NCI-H1105 (cell line): ENCODE measurements at places on chromosomes 7 and 10.
A peak's percentile ranks its signal among the peaks of the same experiment; 100 is the strongest.

DNA sequence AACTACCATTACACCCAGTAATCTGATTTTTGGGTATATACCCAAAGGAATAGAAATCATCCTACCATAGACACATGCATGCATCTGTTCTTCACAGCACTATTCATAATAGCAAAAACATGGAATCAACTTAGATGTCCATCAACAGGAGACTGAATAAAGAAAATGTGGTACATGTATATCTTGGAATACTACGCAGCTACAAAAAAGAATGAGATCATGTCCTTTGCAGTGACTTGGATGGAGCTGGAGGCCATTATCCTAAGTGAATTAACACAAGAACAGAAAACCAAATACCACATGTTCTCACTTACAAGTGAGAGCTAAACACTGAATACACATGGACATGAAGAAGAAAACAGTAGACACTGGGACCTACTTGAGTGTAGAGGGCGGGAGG is 254.9 kb downstream of the CACNA2D1 start:
- DNase-seq: no peak

DNA sequence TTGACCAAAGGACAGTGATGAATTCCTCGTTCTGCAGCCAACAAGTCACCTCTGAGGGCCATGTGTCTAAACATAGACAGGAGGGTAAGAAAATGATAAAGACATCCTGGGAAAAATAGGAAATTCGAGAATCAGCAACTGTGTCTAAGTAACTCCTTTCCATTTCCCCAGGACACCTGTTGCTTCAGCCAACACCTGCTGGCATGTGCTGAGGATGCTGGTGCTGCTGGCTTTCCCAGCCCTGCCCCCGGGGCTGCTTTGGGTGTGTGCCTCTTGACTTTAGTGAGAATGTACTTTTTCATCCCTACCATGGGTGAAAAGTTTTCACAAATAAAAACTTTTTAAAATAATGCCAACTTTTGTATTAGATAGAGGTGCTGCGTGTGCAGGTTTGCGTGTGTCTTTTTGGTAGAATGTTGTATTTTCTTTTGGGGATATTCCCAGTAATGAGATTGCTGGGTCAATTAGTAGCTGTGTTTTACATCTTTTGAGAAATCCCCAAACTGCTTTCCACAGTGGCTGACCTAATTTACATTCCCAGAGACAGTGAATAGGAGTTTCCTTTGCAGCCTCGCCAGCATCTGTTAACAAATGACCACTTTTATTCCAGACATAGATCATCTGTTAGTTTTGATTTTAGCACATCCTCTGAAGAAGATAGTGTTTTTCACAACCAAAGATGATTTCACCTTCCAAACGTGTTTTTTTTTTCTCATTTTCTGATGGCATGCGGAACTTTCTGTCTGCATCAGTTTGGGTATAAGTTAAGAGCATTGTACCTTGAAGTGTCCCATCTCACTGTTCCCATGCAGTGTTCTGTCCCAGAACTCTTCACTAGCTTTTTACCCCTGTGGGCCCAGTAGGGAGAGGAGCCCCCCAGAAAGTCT is 104.2 kb upstream of the ACBD5 start:
- DNase-seq: no peak

GRCh38 chr10:14408139-14408538 is 77.4 kb upstream of the FRMD4A start:
- DNase-seq: no peak

- DNase-seq: no peak
These were observed 117.2 kb upstream of the KLF6 start for GRCh38 chr10:3902054-3902808.

DNA sequence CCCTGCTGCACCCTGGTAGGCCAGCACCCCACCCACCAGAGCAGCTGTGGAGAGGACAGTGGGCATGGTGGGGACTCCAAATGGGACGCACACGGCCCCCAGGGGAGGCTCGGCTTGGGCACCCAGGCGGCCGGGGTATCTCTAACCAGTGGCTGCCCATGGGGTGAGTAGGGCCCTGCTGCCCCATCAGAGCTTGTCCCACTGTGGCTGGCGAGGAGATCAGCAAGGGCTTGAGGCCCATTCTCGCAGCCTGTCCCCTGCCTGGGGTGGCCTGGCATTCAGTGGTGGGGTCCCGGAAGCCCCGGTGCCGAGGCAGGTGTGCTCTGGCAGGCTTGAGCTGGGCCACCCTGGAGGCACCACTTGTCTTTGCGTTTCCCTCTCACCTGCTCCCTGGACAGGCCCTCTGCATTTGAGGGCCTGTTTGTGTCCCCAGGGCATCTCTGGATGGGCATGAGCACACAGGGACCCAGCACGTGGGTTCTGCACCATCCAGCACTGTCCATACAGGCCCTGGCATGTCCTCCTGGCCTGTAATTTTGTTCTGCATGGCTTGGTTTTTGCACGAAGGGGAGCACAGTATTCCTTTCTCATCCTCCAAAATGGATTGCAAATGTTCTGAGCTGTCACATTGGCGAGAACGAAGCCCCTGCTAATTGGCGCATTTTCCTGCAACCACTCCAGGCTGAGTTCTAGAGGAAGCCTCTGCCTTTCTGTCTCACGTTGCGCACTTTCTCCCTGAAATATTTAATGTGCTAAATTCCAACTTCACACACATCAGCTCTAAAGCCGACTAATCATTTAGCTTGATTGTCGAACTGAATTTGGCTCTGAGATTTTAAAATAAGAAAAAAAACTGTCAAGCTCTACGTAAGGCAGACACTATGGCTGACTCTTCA is 27.2 kb downstream of the PWWP2B start:
- peak; percentile 15 for DNase-seq

DNA sequence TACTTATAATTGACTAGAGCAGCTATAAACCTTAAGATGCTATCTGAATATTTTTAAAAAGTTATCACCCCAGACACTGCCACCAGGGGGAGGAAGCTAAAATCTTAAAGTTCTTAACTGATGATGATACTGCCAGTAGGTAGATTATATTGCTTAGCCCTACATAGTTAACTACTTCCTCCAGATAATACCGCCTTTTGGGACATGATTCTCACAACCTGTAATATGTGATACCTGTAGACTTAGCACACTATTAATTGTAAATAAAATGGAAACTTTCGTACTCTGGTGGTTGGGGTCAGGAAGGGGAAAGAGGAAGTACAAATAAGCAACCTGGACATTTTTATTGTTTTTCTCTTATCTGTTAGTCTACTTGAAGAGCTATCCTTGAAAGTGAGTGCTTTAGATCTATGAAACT is 268.9 kb downstream of the ADK start:
- no peak for DNase-seq

- no peak for DNase-seq
These were observed 13.2 kb upstream of the IFRD1 start for GRCh38 chr7:112437072-112437471.

DNA sequence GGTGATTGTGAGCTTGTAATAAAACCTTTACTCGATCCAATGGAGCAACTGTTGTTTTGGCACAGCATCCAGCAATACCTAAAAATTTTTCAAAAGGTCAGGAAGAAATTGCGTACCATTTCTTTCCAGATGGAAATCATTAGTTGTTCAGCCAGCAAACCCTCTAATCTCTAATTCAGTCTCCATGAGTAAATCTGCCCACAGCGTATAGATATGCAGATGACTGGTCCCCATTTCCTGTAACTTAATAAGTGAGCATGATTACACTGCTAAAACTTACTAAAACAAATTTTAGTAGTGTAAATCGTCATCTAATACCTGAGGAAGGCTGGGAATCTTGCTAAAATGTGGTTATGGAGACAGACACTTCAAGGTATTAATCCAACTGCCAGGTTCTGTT is 10.6 kb downstream of the SLC25A16 start:
- DNase-seq: no peak

- DNase-seq: no peak
These were observed 110.5 kb downstream of the DYNC2I1 start for GRCh38 chr7:158966780-158967390.

DNA sequence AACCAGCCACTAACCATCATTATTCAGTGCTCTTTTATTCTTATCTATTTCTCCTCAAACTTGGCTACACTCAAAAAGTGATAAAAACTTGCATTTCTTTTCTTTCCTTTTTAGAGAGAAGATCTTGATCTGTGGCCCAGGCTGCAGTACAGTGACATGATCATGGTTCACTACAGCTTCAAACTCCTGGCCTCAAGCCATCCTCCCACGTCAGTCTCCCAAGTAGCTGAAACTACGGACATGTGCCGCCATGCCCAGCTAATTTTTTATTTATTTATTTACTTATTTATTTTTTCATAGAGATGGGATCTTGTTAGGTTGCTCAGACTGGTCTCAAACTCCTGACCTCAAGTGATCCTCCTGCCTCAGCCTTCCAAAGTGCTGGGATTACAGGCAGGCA is 24.6 kb upstream of the TMEM248 start:
- DNase-seq: no peak

- peak; percentile 74 for DNase-seq
These were observed at the start of the genes GLUD1 and SHLD2 for GRCh38 chr10:87094373-87095235. GLUD1 (minus strand) TSS chr10:87094843; CDS start chr10:87094769, 74 bp downstream. SHLD2 (plus strand) TSS chr10:87095206; CDS start chr10:87151355, 56,149 bp downstream.

- DNase-seq: no peak
These were observed 40.4 kb downstream of the KCTD7 start for GRCh38 chr7:66669088-66669487.

- no peak for DNase-seq
These were observed 96.6 kb upstream of the PTN start for GRCh38 chr7:137439829-137440825.

- no peak for DNase-seq
These were observed 33.7 kb downstream of the MINPP1 start for GRCh38 chr10:87538092-87539015.

GRCh38 chr7:151896486-151896885 is 19.6 kb upstream of the PRKAG2 start:
- no peak for DNase-seq

GRCh38 chr7:70307544-70308106 is 709.4 kb downstream of the AUTS2 start:
- DNase-seq: no peak

- DNase-seq: no peak
These were observed 232.7 kb upstream of the KIAA1217 start for GRCh38 chr10:23976275-23976674.

GRCh38 chr10:132458586-132459300 is 61.7 kb downstream of the PWWP2B start:
- DNase-seq: no peak

GRCh38 chr7:105270117-105270516 is 118.6 kb downstream of the SRPK2 start:
- DNase-seq: no peak

GRCh38 chr7:101159696-101160674 is 5.4 kb downstream of the VGF start:
- DNase-seq: no peak

DNA sequence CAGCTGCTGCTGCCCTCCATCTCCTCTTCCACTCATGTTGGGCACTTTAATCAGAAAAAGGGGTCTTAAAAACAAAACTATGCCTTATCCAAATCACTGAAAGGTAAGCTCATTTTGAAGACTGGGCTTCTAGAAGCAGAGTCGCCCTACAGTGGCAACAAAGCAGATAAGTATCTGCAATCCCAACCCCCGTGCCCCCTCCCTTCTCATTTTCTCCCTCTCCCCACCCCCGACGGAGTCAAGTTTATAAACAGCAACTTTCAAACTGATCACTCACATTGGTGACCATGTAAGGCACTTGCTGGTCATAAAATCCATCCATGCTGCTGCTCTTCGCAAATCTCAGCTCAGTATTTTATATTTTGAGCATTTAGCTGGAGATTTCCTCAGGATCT is 738 bp downstream of the ETV1 start:
- DNase-seq: peak; percentile 23

GRCh38 chr7:48009257-48009656 is 19.6 kb downstream of the SUN3 start:
- DNase-seq: no peak

DNA sequence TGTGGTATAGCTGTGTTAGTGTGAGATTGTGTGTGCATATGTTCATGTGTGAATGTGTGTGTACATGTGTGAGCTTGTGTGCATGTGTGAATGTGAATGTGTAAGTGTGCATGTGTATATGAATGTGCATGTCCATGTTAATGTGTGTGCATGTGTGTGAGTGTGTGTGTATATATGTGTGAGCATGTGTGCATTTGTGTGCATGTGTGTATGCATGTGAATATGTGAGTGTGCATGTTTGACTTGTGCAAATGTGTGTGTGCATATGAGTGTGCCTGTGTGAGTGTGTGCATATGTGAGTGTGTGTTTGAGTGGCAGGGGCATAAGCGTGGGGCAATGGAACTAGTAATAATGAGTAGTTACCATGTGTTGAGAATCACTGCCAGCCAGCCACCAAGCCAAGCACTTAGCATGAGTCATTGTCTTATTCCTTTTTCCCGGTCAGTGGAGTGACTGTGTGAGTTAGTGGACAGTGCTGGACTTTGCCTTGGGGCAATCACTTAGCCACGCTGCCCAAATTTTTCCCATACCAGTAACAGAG is 46.3 kb upstream of the SHH start:
- DNase-seq: no peak

DNA sequence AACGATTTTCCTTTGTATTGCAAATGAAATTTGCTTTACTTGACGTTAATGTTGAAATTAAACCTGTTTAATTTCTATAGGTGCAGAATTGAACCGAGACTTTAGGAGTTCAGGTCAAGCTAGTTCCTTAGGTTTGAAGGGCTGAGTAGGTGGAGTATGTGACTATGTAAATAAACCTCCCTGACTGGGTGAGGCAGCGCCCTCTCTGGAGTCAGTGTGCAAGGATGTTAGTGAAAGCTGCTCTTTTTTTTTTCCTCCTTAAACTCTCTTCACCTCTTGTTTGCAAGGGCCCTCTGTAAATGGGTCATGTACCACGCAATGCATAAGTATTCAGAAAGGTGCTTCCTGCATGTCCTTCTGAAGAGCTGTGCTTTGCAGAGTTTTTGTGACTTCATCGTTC is 33.8 kb downstream of the GALNT17 start:
- DNase-seq: no peak

- DNase-seq: no peak
These were observed 74.2 kb downstream of the EGFR start for GRCh38 chr7:55092975-55093373.

- DNase-seq: no peak
These were observed 50.5 kb downstream of the FIGNL1 start for GRCh38 chr7:50399635-50400034.

- DNase-seq: no peak
These were observed 25.0 kb downstream of the GPR22 start for GRCh38 chr7:107494884-107495283.

- DNase-seq: no peak
These were observed 1191.1 kb downstream of the SORCS1 start for GRCh38 chr10:105973360-105973759.

DNA sequence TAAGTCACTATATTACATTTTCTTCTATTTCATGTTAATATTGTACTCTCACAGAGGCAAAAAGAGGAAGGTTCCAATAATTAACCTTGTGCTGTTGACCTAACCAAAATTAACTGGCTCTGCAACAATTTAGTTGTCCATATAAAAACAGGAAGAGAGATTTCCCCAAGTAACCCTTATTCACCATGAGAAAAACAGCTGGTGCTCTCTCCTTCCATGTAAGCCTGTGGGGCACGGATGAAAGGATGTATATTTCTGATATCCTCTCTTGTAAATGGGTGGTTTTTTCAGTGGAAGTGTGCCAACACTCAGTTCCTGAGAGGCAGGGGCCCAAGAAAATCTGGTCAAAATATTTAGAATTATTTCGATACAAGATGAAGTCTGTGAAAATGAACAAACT is 358.1 kb downstream of the CRPPA start:
- DNase-seq: no peak

- DNase-seq: no peak
These were observed 128.7 kb downstream of the TSPAN12 start for GRCh38 chr7:120729245-120729644.
